ENCODE measurements at places on chromosomes 12 and 14.

GRCh38 chr14:98966475-98967162 is 305.4 kb downstream of the BCL11B start:
- DNase-seq = no peak

DNA sequence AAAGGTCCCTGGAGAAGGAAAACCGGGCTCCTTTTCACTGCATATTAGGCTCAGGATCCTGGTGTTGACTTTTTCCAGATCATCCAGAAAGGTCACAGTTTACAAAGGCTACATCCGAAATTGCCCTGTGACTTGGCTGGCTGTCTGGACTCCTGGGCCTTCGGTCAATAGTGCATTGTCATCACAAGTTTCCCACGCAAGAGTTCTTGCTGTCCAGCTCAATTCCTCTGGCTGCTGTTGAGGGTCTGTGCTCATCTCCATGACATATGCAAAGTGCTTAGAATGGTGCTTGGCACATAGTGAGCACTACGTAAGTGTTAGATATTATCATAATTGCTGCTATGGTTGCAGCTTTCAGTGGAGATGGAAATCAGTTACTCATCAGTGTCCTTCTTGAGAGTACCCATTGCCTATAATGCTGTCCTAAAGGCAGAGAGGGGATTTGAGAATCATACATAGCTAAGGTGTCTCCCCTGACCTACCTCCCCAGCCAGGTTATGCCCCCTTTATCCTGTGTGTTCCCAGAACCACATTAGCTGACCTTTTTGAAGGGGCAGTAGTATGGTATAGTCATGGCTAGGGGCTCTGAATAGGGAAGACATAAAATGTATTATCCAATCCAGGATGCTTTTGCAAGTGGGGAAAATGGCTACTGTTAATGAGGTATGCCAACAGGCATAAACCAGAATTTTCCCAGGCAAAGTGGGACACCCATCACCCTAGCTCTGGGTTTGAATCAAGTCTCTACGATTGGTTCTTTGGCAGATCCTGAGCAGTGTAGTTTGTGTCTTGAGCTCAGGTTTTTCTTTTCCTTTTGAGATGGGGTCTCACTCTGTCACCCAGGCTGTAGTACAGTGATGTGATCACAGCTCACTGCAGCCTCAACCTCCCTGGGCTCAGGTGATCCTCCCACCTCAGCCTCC is 132.0 kb upstream of the CCND2 start:
- DNase-seq = no peak

DNA sequence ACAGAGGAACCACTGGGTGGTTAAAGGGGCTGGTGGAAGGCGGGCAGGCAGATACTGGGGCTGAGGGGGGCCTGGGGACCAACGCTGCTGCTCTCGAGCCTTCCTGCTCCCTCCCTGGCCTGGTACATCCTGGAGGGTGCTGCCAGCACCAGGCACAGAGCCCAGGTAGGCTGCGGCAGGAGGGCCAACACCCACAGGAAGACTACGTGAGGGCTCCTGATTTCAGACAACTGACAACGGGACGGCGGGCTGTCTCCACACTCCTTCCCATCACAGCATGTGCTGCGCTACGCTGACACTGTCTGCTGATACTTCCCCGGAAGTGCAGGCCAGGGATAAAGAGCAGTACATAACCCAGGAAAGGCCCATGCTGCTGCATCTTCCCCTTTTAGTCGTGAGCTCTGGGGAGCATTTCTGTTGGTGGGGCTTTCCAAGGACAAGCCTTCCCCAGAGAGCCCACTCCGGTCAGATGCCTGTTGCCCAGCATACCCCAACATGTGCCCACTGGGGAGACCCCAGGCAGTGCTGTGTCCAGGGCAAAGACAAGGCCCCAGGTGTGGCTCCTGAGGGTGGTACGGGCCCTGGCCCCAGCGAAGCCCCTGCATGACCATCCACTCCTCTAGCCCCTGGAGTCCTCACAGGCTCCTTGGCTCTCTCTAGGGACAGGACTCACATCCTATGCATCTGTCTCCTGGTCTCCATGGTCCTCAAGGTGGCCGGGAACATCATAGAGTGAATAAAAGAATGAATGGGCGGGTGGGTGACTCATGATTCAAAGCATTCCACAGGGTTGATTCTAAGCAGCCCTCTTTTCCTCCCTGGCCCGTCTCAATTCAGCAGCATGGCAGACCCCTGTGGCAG is 38.0 kb downstream of the CHGA start:
- DNase-seq = no peak

DNA sequence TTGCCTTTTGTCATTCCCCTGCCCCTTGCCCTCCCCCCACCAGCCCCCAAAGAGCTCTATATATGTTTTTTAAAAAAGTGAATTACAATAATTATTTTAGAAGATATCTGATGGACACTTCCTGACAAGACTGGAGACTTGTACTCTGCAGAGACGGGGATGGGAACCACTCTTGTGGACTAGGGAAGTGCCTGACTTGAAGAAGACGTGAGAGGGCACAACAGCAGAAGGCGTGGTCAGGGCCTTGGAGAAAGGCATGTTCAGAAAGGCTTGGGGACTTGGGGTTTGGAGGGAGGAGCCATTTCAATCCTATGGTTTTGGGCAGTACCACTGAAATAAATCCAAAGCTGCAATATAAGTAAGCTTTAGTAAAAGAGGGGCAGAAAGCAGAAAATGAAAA is 154.7 kb downstream of the APAF1 start:
- no peak for DNase-seq

DNA sequence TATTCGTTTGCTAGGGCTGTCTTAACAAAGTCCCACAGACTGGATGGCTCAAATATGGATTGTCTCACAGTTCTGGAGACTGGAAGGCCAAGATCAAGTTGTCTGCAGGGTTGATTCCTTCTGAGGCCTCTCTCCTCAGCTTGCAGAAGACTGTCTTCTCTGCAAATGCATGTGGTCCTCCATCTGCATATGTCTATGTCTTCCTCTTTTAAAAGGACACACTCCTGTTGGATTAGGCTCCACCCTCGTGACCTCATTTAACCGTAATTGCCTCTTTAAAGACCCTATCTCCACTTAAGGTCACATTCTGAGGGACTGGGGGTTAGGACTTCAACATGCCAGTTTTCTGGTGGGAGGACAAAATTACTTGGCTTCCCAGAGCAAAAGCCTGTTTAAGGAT is 123.3 kb downstream of the SLC38A6 start:
- no peak for DNase-seq

- DNase-seq = no peak
These were observed 324.1 kb upstream of the SFSWAP start for GRCh38 chr12:131386781-131387180.

DNA sequence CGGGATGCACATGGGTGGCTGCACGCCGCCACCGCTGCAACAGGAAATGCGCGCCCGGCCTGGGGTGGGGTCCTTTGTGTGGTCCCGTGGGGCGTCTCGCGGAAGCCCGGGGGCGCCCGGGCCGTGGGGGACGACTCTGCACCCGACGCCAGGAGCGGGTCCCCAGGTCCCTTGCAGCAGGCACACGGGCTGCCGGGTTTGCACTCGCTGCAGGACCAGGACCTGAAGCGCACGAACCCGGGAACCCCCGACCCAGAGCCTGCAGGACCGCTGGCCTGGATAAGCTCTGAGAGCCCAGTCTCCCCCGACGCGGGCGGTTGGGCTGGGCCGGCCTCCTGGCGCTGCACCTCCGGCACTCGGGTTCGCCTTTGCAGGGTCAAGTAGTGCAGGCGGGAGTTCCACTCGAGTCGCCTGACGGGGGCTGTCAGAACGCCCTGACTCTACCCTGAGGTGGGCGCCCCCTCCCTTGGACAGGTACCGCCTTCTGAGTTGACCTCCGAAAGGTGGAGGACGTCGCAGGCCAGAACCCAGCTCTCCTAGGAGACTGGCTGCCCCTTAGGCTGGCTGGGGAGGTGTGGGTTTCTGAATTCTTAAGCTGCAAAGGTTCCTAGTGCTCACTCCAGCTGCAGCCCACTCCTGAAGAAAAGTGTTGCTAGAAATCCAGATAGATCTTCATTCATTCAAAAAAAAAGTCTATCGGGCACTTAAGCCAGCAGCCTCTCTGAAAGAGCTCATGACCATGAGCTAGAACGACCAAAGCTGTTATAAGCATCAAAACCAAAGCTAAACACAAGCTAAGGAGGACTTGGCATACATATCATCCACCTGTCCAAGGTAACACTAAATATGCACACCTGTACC is 68.0 kb downstream of the RNF34 start:
- DNase-seq = no peak

All from NCI-H748 treated with DMSO at 0.1 percent for 48 hours (cell line).